Stimulated activated CD4-positive, alpha-beta T cell treated with anti-CD3 and anti-CD28 coated beads, Interleukin-15, amount 100 ng/mL, for 1 hour (primary cell): ENCODE measurements at places on chromosomes 6 and 20.

DNA sequence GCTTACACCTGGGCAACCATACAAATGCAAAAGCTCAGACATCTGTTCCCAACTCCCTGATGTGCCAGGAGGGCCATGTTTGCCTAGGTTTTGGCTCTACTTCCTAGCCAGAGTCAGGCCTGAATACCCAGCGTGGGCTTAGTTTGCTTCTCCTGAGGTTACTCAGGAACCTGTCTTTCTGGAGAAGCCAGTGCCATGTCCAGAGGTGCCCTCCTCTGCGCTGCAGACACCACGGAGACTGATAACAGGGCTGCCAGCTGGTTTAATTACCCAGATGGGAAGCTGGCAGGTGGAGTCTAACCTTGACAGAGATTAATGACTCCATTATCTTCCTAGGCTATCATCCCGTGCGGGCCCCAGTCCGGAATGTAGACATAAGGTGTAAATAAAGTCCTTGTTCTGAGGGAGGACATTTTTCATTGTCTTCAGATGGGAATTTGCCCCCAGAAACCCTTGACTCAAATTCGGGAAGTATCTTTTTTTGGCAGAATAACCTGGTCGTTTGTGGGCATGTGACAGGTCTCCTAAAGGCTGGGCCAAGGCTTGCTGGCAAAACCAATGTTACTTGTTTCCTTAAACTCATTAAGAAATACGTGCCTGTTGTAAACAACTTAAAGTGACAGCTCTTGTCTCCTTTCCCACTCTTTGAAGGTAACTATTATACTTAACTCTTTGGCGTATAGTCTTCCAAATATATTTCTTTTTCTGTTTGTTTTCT, 29.2 kb upstream of the ZNFX1 start:
- DNase-seq = no peak

DNA sequence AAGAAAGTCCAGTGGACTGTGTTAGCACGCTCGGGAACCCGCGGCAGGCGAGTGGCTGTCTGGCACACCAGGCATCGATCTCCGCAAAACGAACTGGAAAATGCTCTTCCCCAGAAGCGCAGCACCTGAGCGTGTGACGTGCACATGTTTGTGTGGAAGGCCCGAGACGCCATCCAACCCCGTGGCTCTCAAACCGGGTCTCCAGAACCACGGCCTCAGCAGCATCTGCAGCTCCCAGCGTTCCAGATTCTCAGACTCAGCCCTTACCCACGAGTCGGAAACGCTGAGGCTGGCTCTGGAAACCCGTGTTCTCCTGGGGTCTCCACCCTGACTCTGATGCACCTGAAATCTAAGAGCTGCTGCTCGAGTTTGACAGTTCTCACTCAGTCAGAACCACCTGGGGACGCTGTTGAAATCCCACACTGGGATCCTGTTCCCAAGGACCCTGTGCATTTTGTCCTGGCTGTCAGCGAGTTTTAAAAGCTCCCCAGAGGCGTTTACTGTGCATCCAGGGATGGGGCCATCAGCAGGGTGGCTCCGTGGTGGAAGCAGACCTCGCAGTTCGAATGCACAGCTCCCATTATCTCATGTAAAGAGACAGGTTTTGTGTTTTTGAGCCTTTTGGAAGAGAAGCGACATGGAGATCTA, 69.0 kb downstream of the DLL1 start:
- DNase-seq = no peak

- DNase-seq = peak; percentile 61
Measured at GRCh38 chr20:51404297-51405060, 138.0 kb downstream of the NFATC2 start.

GRCh38 chr6:3795836-3796718, 44.6 kb upstream of the PXDC1 start:
- DNase-seq = no peak

- DNase-seq = no peak
Measured at GRCh38 chr6:155377061-155377460, 62.8 kb upstream of the TFB1M start.

DNA sequence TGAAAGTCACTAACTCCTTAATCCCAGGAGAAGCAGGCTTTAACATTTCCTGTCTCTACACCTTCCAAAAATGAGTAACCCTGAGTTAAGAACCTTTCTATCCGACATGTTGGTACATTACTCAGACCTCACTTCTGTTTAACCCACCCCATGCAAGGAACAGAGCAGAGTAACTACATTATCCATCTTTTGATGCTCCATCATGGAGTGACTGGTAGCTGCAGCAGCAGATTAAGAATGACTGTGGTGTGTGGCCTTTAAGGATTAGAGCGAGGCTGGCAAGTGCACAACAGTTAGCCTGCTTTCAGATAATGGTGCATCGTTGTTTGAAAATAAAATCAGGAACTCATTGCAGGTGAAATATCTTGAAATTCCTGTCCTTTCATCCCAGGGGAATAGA, 2.0 kb downstream of the TRAF3IP2 start:
- no peak for DNase-seq

DNA sequence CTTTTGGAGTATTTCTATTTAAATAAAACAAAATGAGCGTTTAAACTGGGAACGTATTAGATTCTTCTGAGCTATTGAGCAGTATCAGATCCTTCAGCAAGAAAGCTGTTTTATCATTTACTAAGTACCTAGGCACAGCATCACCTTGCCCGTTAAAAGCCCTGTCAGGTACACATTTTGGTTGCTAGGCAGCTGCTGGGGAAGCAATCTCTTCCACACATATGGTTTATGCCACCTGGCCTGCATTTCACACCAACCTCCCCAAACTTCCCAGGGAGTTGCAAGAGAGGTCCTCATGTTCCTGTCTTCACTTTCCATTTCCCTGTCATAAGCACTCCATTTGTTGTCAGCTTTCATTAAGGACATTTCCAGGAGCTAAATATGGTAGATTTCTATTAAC, 400.1 kb downstream of the PLCB1 start:
- no peak for DNase-seq

GRCh38 chr6:41958022-41958856, 16.6 kb upstream of the CCND3 start:
- no peak for DNase-seq

DNA sequence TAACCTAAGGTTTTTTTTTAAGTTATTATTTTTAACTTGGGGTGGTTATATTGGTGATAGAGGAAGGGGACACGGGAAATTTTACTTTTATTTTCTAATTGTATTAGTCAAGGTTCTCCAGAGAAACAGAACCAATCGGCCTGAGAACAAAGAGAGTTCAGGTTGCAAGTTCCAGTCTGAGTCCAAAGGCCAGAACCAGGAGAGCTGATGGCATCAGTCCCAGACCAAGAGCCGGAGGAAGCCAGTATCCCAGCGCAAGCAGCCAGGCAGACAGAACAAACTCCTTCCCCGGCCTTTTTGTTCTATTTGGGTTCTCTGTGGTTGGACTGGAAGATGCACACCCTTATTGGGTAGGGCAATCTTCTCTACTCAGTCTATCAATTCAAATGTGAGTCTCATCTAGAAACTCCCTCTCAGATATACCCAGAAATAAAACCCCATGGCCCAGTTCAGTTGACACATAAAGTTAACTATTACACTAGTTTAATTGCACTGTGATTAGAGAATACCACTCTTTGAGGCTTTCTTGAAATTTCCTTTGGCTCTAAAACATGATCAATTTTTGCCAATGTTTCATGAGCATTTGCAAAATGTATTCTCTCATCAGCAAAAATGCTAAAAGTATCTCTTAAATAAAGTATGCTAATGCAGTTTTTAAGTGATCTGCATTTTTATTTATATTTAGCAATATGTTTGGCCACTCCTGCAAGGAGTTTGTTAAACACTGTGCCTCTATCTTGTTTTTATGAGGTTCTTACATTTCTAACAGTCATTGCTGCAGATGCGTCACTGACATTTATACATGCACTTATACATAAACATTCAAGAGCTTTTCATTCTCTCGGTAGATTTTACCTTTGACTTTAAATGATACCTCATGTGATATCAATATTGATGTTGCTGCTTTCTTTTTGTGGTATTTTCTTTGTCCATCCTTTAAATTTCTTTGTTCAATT, 103.2 kb upstream of the SSTR4 start:
- DNase-seq = no peak

GRCh38 chr6:169968541-169969270, 217.3 kb downstream of the ERMARD start:
- DNase-seq = no peak

DNA sequence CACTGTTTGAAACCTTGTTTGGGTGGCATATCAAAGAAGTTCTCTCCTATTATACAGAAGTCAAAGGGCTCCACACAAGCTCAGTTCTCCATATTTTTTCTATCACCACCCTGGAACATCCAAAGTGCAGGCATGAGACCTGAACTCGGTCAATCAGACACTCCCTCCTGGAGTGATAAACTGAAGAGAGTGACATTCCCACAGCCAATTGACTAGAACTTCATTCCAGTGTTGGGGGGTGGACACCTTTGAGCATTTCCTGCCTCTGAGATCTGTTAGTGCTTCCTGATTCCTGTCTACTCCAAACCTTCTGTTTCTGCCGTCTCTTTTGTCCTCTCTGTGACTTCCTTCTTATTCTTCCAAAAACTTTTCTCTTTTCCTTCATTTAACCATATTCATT, 220.7 kb upstream of the NOX3 start:
- DNase-seq = no peak

DNA sequence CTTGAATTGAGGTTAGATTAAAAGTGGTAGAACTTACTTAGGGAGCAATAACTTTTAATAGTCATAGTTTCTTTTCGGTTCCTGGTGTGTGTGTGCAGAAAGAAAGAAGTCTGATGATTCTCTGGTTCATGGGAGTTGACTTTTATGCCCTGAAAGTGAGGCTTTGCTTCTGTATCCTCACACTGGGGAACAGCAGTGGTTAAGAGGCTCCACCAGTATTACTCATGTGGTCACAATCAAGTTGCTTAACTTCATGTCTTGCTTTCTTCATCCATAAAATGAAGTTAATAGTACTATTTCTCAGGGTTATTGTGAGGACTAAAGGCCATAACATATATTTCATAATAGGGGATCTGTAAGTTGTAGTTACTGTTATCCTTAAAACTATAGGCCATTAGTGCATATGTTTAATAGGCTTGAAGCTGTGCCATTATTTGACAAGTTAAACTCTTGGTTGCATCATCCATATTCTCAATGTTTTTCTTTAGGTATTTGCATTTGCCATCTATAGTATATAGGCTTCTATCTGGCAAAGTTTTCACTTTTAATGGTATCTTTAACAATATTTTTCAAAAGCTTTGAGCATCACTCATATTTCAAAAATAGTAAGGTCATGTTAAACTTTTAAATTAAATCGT, 262.4 kb downstream of the PLCB1 start:
- no peak for DNase-seq

GRCh38 chr6:148955441-148955840, 208.6 kb downstream of the UST start:
- no peak for DNase-seq

- DNase-seq = no peak
Measured at GRCh38 chr6:38353310-38354036, 286.3 kb downstream of the BTBD9 start.

DNA sequence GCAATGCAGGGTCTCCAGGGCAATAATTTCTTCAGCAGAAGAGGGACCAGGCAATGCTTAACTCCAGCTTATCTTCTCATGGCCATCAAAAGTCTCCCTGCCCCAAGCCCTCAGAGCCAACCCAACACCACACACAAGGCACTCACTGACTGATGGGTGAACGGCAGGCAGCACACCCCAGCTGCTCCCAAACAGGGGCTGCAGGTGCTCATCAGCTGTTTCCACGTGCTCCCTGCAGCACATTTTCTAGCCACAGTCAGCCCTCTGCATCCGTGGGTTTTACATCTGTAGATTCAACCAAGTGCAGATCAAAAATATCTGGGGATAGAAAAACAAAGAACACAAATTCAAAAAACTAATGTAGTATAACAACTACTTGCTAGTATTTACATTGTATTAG, 4.0 kb upstream of the GABRR1 start:
- no peak for DNase-seq

DNA sequence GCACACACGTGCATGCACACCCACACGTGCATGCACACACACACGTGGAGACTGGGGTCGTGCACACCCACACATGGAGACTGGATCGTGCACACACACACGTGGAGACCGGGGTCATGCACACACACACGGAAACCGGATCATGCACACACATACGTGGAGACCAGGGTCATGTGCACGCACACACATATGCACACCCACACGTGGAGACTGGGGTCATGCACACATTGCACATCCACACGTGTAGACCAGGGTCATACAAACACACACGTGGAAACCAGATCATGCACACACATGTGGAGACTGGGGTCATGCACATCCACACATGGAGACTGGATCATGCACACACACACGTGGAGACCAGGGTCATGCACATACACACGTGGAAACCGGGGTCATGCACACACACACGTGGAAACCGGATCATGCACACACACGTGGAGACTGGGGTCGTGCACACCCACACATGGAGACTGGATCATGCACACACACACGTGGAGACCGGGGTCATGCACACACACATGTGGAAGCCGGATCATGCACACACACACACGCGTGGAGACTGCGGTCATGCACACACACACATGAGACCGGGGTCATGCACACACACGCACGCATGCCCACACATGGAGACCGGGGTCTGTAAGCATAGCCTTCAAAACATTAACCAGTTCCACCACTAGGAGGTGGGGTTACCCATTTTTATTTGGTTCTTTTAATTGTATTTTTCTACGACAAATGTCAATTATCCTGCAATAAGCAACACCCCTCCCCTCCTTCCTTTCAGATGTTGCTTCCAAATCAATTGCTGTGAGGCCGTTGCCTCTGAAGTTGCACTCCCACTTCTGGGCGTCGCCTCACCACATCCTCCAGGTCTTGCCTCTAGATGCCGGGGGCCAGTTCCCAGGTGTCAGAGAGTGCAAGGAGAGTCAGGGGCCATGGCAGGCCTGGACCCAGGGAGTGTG, 95.8 kb downstream of the TMEM242 start:
- DNase-seq = no peak
